Stimulated activated CD8-positive, alpha-beta memory T cell treated with anti-CD3 and anti-CD28 coated beads, Interleukin-7, amount 100 ng/mL, for 24 hours (primary cell): ENCODE measurements at places on chromosomes 13 and 19.

- no peak for DNase-seq
Measured at GRCh38 chr19:41695745-41696144, 7.7 kb upstream of the CEACAM7 start.

GRCh38 chr19:57746580-57747471 is at the start of gene ZNF776:
TSS of gene ZNF776 (plus strand) at chr19:57746815. CDS start at chr19:57747059, 244 bp downstream.
- DNase-seq: peak; percentile 65

- no peak for DNase-seq
Measured at GRCh38 chr19:2675892-2676291, 26.6 kb downstream of the GNG7 start.

- DNase-seq: no peak
Measured at GRCh38 chr13:109394311-109394988, 391.9 kb downstream of the IRS2 start.

DNA sequence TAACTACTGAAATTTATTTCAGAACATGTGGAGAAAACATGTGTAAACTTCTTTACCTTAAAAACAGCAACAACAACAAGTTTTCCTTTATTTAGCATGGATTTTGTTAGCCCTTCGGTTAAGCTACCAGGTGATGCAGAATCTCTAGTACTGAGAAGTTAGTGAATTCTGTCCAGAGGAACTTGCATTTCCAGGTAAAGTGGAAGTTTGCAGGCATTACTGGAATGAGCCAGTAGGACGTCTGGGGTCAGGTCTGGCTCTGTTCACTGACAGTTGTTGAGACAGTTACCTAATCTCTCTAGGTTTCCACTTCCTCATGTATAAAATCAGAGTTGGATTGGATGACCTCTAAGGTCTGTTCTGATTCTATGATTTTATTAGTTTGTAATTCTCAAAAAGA is 244.3 kb downstream of the OLFM4 start:
- no peak for DNase-seq

DNA sequence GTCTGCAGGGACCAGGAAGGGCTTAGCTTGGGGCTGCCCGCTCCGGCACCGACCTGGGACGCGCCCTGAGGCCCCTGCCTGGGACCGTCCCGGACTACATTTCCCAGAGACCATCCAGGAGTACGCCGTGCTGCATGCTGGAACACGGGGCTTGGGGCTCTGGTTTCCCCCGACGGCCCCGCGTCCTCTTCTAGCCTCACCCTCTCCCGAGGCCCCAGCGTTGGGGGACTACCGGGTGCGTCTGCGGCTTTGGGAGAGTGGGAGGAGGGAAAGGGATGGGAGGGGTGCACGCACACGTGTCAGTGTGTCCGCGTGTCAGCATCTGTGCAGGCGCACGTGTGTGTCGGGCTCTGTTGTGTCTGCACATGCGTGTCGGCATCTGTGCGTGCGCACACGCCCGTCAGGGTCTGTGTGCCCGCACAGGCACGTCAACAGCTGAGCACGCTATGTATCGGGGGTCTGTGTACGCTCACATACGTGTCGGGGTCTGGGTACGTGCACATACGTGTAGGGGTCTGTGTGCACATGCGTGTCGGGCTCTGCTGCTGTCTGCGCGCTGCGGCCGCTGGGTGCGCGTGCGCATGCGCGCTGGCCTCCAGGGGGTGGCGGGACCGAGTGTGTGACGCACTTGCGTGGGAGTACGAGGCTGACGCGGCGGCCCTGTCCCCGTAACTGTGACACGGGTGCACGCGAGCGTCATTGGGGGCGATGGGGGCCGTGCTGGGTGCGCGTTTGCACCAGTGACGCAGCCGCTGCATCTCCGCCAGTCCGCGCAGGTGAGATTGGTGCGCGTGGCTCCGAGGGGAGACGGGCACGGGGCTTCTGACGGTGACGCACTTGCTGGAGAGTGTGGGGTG is at the start of gene ZNF331:
Gene ZNF331, plus strand, starts transcription at position 625 of the 857 bp plus-strand sequence. CDS start 31,232 bp downstream, outside the sequence.
- DNase-seq: peak; percentile 71

DNA sequence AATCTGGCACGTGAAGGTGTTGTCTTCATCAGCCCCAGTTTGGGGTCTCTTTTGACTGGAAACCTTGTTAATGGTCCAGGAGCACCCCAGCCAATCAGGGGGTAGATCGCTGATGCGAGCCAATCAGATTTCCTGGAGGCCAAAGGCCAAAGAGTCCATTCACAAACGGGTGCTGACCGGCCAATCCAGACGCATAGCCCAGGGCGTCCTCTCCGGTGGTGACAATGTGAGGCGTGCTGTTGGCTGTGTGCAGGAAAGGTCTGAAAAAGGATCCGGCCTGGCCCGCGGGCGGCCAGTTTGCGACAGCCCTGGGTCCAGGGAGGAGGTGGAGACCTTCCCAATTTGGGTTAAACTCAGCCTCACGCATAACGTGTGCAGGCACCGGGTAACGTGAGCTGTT is 3.1 kb downstream of the MAST3 start:
- DNase-seq: no peak

DNA sequence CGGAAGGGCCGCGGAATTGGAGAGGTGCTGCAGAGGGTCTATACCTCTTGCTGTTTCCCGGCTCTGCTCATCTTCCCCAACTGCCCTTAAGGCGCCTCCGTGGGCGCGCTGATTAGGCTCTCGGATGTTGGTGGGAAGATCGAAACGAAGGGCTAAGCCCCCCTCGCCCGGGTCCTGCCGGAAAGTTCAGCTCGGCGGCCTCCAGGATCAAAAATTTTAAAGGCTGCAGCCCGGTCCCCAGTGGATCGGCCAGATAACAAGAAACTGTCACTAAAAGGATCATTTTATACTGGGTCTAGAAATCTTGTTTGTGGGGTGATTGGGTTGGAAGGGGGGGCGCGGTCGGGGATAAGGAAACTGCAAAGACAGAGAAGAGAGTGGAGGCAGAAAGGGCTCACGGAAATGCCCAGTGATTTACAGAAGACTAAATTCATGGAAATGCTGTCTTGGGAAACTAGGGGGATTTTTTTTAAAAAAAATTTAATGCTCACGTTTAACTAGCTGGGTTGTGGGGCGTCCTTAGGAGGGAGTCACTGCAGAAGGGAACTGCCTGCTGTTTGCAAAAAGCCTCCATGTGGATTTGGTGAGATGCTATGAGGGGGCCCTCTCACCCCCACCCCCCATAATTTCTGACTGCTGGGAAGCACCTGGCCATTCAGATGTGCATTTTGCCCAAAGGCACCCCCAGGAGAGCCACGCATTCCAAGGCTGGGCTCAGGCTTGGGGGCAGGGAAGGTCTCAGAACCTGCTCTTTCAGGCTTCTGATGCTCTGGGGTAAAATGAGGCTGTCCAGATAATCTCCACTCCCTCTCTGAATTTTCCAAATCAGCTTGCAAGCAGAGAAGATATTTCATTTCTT is 7.7 kb downstream of the CDX2 start:
- no peak for DNase-seq

GRCh38 chr13:22112956-22113745 is 442.3 kb downstream of the FGF9 start:
- no peak for DNase-seq

- DNase-seq: peak; percentile 48
Measured at GRCh38 chr13:114148521-114148855, 16.1 kb upstream of the RASA3 start.

DNA sequence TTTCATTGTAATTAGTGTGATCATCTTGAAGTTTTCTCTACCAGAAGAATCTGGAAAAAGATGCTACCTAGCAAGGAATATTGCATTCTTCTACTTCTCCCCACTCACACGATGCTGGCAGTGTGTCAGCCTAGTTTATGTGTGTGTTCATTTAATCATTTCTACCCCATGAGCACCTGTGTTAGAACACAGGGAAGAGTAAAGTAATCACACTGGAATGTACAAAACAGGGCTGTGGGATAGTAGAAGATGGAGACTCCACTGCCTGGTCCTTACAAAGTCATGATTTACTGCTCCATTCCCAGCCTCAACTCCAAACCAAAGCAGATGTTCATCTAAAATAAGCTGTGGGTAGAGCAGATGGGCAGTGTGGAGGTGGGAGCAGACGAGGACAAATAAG is 47.7 kb upstream of the RGCC start:
- no peak for DNase-seq

GRCh38 chr13:47298506-47298905 is 401.7 kb upstream of the HTR2A start:
- no peak for DNase-seq

DNA sequence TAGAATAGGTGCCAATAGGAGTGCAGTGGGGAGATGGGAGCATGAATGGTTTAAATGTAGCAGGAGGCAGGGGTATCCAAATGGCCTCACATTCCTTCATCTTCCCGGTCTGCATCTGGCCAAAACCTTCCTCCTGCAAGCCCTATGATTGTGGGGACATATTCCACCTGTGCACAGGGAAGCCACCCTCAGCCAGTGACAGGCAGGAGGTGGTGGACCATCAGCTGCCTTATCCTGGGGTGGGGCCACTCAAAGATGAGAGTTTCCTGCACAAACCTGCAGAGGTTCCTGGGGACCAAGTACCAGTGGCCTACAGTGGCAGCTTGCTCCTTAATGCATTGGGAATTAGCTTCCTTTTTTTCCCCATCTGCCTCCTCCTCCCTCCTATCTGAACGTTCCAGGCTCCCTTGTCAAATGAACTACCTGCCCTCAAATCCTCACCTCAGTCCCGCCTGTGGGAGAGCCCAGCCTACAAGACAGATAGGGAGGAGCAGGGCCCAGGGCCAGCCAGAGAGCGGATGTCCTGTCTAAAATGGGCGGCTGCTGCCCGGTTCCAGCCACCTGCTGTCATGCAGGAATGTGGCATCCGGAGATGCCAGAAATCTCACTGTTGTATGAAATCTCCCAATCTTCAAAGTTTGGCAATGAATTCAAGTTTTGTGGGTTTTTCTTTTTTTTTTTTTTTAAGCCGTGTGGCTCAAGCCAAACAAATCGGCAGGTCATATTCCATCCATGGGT is 85.0 kb downstream of the TSHZ3 start:
- DNase-seq: no peak

DNA sequence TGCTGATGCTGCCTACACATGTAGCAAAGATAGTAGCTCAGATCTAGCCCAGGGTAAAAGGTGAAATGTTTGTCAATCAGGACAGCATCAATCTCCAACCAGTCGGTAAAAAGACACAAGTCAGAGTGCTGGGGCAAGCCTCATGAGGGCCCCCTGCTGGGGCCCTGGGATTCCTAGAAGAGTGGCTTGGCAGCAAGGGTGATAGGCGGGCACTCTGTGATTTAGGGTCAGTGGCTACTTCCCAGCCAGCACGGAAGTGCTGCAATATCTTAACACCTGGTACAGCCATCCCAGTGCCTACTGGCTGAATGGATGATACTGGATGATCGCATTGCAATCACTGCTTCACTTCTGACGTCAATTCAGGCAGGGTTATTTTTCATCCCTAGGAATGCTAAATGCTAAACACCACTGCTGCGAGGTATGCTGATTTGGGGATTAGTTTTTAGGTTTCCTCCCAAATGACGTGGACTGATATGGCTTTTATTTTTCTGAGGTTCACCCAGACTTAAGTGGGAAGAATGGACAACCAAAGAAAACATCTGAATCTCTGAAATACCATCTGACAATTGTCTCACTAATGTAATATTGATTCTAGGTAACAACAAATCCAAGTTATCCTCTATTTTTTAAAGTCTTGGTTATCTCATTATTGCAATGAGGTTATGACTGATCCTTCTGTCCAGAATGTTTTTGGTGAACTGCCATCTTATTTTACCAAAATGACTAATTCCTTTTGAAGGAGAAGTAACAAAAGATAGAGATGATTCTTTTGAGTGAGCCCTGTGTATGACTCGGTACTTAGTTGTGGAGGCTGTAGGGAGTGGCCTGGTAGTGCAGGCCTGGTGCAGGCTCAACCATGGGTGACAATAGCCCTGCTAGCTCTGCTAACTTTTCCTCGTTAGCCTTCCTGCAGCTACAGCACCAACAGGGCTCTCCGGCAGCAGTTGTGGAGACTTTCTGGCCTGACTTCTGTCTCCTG is 432.5 kb downstream of the FGF9 start:
- no peak for DNase-seq

GRCh38 chr19:28864577-28865042 is 348.3 kb downstream of the UQCRFS1 start:
- DNase-seq: no peak

- no peak for DNase-seq
Measured at GRCh38 chr13:97727991-97728390, 225.5 kb upstream of the IPO5 start.

GRCh38 chr19:30492586-30493270 is 120.5 kb downstream of the ZNF536 start:
- no peak for DNase-seq

DNA sequence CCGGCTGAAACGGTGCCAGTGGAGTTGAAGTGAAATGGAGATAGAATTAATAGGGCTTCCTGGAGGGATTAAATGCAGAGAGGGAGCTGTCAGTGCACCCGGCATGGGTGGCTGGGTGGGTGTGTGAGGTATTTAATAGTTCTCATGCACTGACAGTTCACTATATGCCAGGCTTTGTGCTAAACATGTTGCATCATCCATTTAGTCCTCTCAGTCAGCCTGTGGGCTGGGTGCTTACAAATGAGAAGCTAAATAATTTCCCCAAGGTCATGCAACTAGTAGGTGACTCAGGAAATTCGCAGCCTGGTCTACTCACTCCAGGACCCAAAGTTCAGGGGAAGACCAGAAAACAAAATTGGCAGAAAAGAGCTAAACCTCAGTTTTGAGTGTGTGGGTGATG is 63.5 kb upstream of the SPATA13 start:
- DNase-seq: peak; percentile 18

- peak; percentile 72 for DNase-seq
Measured at GRCh38 chr19:19643158-19644053, at the start of gene GMIP. TSS of gene GMIP (minus strand) at chr19:19643657. CDS start at chr19:19643529, 128 bp downstream.

- no peak for DNase-seq
Measured at GRCh38 chr19:8336072-8336569, 6.9 kb downstream of the KANK3 start.

DNA sequence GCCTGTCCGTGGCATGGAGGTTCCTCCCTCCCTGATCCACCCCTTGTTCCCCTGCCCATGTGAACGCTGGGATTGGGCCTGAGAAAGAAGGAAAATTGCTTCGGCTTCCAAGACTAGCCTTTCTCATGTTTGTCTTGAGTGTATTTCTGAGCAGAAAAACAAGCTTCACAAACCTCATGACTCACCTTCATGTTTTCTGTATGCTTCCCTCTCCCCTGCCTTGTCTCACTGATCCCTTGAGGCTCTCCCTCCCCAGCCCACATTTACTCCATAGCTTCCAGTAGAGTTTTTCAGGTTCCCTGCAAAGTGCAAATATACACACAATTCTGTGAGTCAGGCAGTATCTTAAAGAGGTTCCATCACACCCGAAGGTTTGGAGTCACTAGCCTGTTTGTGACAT is 572.4 kb downstream of the UQCRFS1 start:
- DNase-seq: no peak

DNA sequence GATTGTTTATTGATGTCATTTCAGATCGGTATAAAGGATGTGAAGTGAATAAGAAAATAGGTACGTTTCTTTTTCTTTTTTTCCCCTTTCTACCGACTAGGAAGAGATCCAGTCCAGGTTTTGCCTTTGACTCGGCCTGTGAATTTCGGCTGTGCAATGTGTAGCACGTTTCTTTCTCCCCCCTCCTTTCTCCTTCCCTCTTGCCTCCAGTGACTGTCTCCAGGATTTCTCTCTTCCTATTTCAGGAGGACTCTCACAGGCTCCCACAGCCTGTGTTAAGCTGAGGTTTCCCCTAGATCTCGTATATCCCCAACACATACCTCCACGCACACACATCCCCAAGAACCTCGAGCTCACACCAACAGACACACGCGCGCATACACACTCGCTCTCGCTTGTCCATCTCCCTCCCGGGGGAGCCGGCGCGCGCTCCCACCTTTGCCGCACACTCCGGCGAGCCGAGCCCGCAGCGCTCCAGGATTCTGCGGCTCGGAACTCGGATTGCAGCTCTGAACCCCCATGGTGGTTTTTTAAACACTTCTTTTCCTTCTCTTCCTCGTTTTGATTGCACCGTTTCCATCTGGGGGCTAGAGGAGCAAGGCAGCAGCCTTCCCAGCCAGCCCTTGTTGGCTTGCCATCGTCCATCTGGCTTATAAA is at the start of gene GPC6:
Gene GPC6, plus strand, starts transcription at position 185 of the 657 bp plus-strand sequence.
- no peak for DNase-seq
